ENCODE measurements at places on chromosomes 3 and 15. TPM values are rescaled to one million over a fixed set of nuclear protein-coding genes. Genes with fewer than 3 reads are reported as not detected.

GRCh38 chr15:38557921-38558320 lies 6.7 kb downstream of the RASGRP1 start:
- no peak for DNase-seq

- no peak for DNase-seq
These were observed 165.8 kb upstream of the SEMA6D start for GRCh38 chr15:47551546-47551945.

ZBTB38 gene
- 48.2 TPM for polyA plus RNA-seq

DNA sequence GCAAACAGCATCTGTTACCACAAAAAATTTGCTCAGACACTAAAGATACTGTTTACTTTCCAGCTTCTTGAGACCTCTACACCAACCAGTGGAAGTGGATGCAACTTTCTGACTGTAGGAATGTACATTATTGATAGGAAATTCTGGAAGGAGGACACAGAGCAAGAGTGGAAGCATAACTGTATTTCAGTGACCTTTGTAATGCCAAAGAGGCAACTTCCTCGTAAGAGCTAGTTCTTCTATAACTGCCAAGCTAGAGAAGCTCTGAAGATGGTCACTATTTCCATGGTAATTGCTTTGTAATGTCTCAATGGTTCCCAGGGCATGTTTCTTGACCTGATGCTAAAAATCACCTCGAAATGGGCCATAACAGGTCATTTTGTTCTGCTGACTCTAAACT lies 96.3 kb upstream of the SLC2A2 start:
- no peak for DNase-seq

GRCh38 chr3:149371001-149371722 lies 6.3 kb downstream of the TM4SF1 start:
- no peak for DNase-seq

GRCh38 chr3:114928989-114929640 lies 218.0 kb downstream of the ZBTB20 start:
- DNase-seq = no peak

GRCh38 chr3:122979211-122979610 lies 48.4 kb downstream of the SEMA5B start:
- no peak for DNase-seq

GRCh38 chr3:184687363-184688015 lies 24.4 kb downstream of the MAGEF1 start:
- DNase-seq = no peak

PRRT3 gene
- 4.1 TPM for polyA plus RNA-seq

GRCh38 chr3:99253963-99254355 lies 352.5 kb upstream of the DCBLD2 start:
- DNase-seq = no peak

GRCh38 chr3:20186600-20187004 lies 596 bp upstream of the SGO1 start:
- DNase-seq = no peak

TRIM42 gene
- polyA plus RNA-seq = not detected

SELENOT gene
- 125 TPM for polyA plus RNA-seq

GRCh38 chr3:157174290-157174648 lies 14.3 kb upstream of the CCNL1 start:
- no peak for DNase-seq

- no peak for DNase-seq
These were observed 236.9 kb downstream of the CADPS start for GRCh38 chr3:62638316-62638715.

C2CD4A gene
- polyA plus RNA-seq = 0.24 TPM

CTXN2 gene
- polyA plus RNA-seq = not detected

GRCh38 chr3:155656466-155656865 lies 88.4 kb downstream of the PLCH1 start:
- no peak for DNase-seq

DNA sequence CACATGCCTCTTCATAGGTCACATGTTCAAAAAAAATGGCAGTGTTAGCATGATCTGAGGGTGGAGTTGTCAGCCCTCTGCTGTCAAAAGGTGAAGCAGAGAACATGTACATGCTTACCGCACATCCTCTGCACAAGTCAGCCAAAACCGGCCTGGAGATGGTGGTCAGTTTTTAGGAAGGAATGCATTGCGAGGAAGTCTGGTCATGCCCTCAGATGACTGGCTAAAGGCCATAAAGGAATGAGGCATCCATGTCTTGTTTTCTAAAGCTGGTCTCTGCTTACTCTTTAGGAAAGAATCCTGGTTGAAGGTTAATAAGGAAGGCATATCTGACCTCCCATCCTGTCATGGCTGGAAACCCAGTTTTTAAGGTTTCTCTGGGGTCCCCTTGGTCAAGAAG lies 292.0 kb upstream of the CCDC54 start:
- no peak for DNase-seq

DNA sequence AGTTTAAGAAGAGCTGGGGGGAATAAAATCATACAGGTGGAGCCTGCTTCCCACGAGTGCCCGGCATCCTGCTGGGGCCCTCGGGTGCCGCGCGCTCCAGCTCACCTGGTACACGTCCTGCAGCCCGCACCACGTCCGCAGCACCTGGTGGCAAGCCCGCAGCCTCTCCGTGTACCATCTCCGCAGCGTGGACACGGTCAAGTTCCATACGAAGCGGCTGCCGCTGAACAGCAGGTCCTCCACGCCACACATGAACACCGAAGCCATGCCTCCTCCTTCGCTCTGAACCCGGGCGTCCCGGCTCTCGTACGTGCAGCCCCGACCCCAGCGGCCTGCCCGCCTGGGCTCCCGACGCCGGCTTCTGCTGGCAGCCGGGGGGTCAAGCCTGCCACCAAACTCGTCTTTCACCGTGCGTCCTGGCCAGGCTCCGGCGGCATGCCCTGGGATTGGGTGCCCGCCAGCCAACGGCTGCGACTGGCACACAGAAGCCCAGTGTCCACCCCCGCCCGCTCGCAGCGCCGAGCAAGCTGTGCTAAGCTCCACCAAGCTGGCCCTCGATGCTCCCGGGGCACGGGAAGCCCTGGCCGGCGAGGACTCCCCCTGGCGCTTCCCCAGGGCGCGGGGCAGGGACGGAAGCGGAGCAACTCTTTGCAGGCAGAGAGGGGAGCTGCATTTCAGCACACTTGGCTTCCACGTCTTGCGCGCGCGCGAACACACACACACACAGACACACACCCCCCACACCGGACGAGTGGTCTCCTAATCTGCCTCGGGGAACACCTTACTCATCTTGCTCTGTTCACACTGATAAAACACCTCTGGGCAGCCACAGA lies at the start of gene FRMD4B:
Gene FRMD4B, minus strand, starts transcription at position 366 of the 833 bp plus-strand sequence. Its CDS starts 99 bp downstream, at position 267.
- DNase-seq = no peak

DNA sequence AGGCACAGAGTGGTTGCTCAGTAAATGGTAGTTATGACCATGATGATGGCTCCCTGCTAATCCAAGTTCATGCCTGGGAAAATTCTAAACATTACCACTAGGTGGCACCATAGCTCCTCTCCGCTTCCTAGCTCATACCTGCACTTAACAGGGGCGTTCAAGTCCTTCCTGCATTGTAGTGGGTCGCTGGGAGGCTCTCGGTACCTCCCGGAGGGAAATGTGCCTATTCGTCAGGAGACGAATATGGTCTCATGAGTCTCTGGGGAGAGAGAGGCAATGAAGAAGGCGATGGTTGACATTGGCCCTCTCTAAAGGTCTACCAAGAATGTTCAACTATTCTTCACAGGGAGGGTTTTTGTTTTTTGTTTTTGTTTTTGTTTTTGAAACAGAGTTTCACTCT lies 10.9 kb downstream of the MESP1 start:
- no peak for DNase-seq

GRCh38 chr3:191528589-191528988 lies 67.6 kb downstream of the PYDC2 start:
- no peak for DNase-seq

SYNM gene
- 3.1 TPM for polyA plus RNA-seq

RAB6B gene
- 20.1 TPM for polyA plus RNA-seq

GRCh38 chr3:76700323-76700722 lies 339.6 kb upstream of the ROBO2 start:
- DNase-seq = no peak

CLDND1 gene
- polyA plus RNA-seq = 146 TPM

CCDC12 gene
- 51.4 TPM for polyA plus RNA-seq

FBXL2 gene
- polyA plus RNA-seq = 26.4 TPM

All from left renal pelvis (tissue), 4 donors.